ENCODE measurements at places on chromosomes 6 and 20.

- DNase-seq: no peak
Measured at GRCh38 chr6:11769811-11770545, 8.6 kb downstream of the ADTRP start.

DNA sequence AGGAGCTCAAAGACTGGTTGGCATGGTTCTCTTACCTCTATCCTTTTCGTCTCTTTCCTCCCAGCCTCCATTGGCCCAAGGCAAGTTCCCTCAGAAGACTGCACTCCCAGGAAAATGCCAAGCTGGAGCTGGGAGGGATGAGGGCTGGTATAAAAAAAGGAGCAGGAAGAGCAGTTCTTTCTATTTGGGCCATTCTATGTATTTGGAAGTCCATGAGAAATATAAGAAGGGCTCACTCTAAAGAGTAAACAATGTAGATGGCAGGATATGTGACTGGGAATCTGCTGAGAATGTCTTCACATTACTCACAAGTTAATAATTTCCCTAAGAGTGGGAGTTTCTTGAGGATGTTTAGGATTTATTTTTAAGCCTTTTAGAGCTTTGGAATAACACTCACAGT is 36.6 kb upstream of the ADTRP start:
- no peak for DNase-seq

- no peak for DNase-seq
Measured at GRCh38 chr6:93581371-93581770, 162.0 kb upstream of the EPHA7 start.

DNA sequence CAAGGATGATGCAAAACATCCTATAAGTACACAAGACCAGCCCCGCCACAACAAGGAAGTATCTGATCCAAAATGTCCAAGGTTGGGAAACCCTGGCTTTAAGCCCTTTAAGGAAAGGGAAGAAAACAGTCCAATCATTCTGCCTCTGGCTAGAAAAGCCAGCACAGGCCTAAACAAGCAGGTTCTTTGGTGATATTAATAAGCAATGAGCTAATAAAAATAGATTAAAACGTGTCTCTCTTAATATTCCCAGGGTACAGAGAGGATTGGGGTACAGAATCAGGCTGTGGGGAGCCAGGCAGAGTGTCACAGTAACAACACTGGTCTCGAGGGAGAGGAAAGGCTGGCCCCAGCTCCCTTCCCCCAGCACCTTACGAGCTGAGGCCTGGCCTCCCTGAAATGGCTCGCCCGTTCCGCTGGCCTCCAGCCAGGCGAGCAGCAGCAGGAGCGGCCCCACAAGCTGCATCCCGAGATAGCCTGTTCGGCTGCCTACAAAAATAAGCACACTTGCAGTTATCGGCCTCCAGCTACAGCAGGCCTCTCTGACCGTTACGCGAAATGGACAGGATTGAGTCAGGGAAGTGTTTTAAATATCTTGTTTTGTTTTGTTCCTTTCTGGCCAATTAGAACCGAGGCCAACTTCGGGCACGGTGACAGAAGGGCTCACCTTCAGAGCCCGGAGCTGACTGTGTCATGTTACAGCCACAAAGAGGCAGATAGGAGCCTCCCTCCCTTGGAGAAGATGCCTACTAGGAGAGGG is 4.0 kb upstream of the ZMYND8 start:
- peak; percentile 62 for DNase-seq

DNA sequence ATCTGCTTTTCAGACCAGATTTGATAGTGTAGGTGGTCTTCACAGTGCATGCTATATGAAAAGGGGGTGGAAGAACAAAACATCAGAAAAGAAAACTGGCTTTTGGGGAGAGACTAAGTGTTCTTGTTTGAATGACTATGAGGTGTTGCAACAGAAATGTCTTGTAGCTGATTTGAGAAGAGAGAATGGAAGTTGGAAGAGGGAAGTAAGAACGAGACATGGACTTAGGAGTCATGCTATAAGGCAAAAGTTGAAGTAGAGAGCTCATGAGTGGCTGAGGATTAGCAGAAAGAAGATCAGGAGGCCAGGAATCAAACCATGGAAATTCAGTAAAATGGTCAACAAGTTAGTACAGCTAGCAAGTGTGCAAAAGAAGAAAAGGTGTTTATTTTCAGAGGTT is 32.1 kb downstream of the FNDC1 start:
- DNase-seq: no peak

DNA sequence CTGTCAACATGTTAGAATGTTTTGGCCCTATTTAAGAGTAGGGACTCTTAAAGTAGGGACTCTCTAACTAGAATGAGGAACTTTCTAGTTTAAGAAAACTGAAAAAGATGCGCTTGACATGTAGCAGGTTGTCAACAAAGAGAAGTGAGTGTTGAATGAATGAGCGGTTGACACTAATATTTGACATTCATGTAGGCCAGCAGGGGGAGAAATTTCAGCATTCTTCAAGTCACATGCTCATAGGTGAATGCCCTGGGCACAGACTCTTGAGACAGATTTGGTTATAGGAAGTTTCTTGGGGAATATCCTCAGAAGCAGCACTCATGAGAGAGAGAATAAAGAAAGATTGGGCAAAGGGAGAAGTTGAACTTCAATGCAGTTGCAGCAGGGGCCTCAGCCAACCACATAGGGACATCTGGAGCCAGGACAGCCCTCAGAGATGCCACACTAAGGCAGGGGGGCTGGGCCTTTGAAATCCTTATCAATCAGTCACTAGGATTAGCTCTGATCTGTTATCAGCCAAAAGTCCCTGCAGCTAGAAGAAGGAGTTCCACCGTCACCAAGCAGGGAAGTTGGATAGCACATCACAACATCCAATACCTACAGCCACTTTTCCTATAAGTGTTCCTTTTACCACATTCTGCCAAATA is 145.1 kb upstream of the FKBP1C start:
- no peak for DNase-seq

DNA sequence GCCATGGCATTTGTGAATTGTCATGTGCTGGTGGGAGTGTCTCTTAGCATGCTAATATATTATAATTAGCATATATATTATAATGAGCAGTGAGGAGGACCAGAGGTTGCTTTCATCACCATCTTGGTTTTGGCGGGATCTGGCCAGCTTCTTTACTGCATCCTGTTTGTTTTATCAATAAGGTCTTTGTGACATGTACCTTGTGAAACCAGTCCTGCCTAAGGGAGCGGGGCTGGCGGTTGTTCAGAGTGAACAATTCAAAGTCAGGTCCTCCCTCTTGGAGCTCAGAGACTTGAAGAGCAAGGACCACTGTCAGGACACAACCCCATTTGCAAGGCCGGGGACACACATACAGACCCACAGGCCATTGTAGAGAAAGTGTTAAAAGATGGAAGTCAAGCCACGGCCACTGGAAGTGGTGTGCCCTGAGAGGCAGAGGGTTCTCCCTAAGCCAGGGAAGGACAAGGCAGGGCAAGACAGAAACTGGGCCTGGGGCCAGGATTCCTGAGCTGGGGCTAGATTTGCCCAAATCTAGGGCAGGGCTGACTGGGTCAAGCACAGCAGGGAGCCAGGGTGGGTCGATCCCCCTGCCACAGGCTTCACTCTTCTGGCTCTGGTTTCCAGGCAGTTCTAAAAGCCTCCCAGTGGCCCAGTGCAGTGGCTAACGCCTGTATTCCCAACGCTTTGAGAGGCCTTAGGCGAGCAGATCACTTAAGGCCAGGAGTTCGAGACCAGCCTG is 14.2 kb downstream of the SLC52A3 start:
- DNase-seq: no peak

DNA sequence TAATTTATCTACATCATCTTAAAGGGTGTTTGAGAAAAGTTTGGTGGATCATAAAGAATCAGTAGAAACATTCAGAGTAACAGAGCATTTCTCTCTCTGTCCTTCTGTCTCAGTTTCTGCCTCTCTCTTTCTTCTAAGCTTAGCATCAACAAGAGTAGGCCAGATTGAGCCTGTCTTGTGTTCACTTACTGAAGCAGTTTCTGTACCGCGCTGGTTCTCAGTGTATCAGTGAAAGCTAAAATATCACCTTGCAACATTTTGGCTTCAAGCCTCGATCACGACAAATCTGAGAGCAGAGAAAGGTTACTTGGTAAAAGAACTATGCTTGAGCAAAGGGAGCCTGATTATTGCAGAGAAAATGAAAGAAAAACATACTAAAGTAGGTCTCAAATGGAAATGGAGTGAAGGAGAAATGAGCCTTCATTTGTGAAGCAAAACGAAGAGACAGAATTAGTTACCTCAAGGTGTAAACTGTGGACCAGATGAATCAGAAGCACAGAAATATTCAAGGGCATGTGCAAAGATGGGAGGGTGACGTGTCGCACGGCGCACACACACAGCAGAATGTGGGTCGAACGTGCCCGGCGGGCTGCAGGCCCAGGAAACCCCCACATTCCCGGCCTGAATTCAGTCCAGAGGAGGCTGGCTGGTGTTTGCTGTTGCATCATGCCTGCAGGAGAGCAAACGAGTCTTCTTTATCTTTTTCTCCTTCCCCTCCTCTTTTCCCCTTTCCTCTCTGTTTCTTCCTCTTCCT is 509.3 kb downstream of the QKI start:
- no peak for DNase-seq

- DNase-seq: no peak
Measured at GRCh38 chr6:89799756-89800155, 19.8 kb downstream of the MDN1 start.

- DNase-seq: no peak
Measured at GRCh38 chr20:2775139-2775538, 25.3 kb downstream of the CPXM1 start.

GRCh38 chr20:7770046-7770445 is 170.2 kb downstream of the HAO1 start:
- no peak for DNase-seq

DNA sequence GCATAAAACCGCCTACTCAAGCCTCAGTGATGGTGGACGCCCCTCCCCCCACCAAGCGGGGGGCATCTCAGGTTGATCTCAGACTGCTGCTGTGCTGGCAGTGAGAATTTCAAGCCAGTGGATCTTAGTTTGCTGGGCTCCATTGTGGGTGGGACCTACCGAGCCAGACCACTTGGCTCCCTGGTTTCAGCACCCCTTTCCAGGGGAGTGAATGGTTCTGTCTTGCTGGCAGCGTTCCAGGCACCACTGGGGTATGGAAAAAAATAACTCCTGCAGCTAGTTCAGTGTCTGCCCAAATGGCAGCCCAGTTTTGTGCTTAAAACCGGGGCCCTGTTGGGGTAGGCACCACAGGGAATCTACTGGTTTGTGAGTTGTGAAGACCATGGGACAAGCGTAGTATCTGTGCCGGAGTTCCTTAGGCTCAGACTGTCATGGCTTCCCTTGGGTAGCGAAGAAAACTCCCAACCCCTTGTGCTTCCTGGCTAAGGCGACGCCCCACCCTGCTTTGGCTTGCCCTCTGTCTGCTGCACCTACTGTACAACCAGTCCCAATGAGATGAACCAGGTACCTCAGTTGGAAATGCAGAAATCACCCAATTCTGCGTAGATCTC is 1334.5 kb upstream of the ADGRB3 start:
- no peak for DNase-seq

DNA sequence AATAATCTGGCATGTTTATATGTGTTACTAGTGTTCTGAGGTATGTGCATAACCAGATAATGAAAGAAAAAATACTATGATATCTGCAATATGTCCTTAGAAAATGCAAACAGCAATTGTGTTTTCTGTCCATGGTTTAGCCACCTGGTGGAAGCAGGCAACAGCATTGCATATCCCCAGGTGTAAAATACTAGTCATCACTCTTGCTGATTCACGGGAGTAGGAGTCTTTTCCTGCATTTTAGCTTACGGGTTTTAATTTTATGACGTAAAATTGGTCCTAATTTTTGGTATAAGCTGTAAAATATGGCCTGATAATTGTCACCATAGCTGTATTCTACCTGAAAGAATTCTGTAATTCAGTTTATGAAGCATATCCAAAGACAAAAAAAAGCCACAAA is 2.5 kb downstream of the RNF182 start:
- DNase-seq: no peak

GRCh38 chr6:126876446-126876845 is 242.0 kb upstream of the RSPO3 start:
- no peak for DNase-seq

DNA sequence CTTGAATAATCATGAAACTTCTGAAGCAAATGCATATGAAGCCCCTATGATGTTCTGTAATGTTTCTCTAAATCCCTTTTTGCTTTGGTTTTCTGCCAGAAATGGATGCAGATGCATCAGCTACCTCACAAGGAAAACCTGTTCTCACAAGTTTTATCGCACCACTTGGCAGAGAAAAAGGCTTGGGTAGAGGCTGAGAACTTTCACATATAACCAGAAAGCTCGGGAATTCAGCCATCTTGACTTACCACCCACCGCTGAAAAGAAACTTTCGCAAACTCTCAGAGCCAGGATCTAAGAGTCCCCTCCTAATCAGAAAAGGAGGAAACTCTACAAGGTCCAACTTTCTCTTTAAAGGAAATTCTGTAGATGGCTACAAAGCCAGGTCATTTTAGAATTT is 36.2 kb upstream of the ADTRP start:
- DNase-seq: no peak

DNA sequence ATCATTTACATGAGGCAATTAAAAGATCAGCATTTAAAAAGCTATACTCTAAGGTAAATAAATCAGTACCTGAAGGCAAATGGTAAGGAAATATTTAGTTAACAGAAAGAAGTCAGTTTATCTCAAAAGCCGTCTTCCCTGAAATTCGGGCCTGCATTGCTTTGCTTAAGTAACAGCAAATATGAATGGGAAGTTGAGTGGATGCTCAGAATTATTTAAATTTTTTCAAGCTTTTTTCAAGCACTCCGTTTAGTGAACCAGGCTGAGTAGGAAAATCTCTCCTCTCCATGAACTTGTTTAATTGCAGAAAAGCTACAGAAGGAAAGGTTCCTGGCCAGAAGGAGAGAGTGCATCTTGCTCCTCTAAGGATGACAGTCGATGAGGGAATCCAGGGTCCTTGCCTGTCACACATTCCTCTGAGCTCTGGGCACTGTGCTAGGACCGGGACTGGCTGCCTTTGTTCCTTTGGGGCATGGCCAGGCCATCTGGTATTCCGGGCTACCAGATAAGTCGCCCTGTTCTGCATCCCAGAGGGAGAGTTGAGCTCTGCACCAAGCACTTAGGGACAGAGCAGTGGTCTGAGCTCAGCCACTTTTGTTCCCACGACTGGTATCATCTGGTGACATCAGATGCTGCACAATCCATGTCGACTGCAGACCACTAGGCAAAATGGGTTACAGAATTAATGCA is 77.6 kb downstream of the RIN2 start:
- no peak for DNase-seq

GRCh38 chr6:122996794-122997505 is 915 bp downstream of the CLVS2 start:
- no peak for DNase-seq

DNA sequence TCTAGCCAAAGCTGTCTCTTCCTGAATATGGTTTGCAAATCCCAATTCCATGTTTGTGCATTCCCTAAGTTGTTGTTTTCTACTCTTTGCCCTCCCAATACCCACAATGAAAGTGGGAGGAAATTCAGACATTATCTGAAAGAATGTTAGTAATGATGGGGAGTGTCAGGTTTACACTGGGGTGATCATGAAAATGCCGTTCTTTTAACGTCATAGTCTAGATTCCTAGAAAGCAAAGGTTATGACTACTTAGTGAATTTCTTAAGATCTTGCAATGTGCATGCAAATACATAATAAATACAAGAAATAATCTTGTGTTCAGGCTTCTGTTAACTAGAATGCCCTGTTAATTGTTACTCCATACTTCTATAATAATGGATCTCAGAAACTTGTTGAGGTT is 101.0 kb downstream of the LCA5 start:
- DNase-seq: no peak

GRCh38 chr6:19851241-19852089 is 14.3 kb downstream of the ID4 start:
- no peak for DNase-seq

GRCh38 chr6:108052706-108053105 is 21.8 kb downstream of the OSTM1 start:
- no peak for DNase-seq

Data from BJ (cell line).